ENCODE measurements at places on chromosomes 12 and 14.

GRCh38 chr12:71191509-71192196 lies 33.9 kb upstream of the TSPAN8 start:
- DNase-seq = no peak

- DNase-seq = no peak
Measured at GRCh38 chr14:74514471-74514941, 20.9 kb downstream of the ISCA2 start.

DNA sequence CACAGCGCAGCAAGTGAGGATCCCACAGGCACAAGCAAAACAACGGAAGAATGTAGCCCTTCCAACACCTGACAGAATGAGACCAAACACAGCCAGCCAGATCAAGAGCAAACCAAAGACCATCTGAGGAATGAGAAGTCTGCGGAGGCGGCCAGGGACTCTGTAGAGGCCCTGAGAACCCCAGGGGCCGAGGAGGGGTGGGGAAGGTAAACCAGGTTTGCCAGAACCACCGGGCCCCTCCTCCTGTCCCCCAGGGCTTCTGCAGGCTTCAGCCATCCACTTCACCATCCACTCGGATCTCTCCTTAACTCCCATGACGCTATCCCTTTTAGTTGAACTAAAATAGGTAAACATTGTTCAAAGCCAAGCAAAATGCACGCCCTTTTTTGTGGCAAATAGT lies 37.4 kb downstream of the ZCRB1 start:
- no peak for DNase-seq

- no peak for DNase-seq
Measured at GRCh38 chr12:12671850-12672660, 23.9 kb downstream of the GPR19 start.

DNA sequence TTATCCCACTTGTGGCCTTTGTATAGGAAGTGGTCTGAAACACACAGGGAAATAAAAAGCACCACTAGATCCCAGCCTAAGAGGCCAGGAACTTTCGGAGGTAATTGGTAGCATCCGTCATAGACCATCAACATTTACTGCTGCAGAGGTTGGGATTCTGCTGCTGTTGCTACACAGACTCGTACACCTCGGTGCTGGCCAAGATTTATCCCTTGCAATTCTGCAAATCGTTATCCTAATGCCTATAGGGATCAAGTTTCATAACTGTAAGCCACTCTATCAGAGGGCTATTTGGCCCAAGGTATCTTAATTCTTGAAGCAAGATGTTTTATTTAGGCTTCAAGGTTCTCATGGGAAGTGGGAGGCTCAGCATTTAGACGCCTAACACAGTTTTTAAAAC lies 913.6 kb downstream of the GALC start:
- no peak for DNase-seq

DNA sequence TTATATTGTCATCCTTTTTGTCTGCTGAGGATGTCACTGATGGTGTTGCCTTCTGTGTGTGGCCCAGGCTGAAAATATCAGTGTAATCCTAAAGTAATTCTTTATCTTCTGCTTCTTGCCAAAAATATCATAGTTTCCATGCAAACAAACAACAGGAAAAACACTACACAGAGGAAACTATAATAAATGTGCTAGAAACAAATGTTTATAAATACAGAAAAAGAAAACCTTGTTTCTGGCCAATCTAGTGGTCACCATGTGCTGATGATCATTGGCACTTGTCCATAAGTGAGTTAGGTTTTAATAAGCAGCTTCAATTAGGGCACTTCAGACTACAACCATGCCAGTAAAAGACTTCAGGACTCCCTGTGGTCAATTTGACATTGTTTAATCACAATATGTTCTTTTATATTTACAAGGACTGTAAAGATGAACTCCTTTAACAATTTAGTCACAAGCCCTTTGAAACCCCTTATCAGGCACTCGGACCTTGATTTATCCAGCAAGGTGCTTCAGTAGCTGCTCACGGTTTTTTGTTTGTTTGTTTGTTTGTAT lies 124.8 kb downstream of the TMTC3 start:
- no peak for DNase-seq

GRCh38 chr14:75202657-75203056 lies 26.2 kb upstream of the TMED10 start:
- no peak for DNase-seq

DNA sequence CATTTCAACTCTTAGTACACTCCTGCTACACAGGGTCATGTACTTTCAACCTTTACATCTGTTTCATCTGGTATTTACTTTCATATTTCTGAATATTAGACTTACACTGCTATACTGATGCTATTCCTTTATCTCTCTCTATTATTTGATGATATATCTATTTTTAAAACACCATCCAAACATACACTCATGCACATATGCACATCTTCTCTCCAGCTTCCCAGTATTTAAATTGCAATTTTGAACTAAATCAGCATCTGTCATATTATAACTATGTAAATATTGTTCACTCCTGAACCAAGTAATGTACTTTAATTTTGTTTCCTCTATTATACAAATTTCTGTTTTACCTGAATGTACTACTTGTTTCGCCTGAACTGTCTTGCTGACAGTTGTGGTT lies 293.6 kb upstream of the FLRT2 start:
- no peak for DNase-seq

DNA sequence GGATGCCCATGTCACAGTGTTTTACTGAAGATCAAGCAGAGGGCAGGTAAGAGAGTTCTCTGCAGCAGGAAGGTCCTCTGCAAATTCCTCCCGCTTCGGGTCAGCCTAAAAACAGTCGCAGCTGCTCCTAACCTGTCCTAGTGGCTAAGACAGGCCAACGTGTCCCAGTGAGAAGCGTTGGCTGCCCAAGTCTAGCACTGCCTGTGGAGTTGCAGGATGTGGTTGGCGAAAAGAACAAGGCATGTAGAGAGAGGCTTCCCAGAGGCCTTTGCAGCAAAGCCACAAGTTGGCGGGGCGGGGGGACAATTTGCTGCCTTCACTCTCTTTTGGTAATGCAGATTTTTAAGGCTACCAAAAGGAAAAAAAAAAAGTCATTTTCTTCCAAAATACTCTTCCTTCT lies 340.1 kb downstream of the BCL11B start:
- DNase-seq = no peak

- no peak for DNase-seq
Measured at GRCh38 chr12:123950476-123951349, 21.9 kb downstream of the CCDC92 start.

DNA sequence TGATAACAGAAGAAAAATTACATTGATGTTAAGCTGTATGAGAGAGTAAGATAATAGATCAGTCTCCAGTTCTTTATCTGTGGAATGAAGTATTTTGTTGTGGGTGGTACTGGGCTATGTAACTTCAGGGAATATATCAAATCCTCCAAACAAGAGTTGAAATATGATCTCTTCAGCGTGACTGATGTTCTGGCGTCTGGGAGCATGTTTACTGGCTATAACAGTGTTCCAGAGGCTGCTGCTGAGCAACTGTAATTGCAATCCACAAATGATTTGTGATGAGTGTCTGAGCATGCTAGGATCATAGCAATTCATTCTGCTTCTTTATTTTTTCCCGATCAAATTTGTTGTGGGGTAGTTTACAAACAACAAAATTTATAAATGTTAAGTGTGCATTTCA lies 18.6 kb upstream of the CCDC198 start:
- no peak for DNase-seq

- no peak for DNase-seq
Measured at GRCh38 chr12:132942611-132943010, 13.5 kb downstream of the ZNF605 start.

DNA sequence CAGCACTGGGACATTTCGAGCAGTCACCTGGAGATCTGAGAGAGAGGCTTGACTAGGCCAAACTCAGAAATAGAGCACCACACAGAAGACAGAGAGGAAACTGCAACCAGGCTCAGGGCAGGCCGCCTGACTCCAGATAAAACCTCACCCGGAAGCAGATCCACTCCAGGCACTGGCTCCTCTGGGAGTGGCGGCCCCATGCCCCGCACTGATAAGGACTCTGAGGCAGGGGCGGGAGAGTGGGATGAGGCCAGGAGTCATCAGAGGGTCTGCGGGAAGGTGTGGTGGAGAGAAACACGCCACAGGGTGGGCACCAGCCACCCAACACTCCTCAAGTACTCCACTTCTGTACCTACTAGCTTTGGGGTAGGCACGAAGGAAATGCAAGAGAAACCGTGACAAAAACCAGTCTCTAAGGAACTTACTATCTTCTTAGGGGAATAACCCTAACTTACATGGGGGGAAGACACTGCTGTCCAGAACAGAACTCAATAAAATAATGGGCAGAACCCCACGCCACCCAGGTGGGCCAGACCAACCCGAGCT lies 71.3 kb downstream of the CHGA start:
- DNase-seq = no peak

DNA sequence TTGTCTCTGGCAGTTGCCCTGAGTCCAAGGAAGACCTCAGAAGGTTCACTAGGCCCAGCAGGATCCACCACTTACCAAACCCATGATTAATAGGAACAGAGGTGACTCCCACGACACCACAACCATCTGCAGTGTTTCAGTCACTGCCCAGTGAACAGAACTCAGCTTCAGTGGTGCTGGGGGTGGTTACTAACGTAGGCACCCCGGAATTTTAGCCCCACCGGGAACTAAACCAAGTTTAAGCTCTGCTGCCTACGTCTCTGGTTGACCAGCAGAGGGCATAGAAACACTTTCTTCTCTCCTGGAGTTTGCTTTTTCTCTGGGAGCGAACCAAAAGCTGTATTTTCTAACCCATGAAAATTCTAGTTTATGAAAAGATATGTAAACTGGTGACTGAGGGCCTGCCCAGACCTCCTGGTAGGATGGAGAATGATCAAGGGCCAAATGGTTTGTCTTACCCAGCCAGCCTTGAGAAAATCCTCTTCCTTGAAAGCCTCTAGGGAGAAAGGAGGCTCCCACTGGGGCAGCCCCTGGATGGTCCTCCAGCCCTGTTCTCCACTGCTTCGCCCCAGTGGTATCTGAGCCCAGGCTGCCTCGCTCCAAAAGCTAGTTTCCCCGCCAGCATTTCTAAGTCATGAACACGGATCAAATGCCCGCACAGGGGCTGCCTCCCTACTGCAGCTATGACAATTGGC lies 379.8 kb downstream of the DPF3 start:
- no peak for DNase-seq

DNA sequence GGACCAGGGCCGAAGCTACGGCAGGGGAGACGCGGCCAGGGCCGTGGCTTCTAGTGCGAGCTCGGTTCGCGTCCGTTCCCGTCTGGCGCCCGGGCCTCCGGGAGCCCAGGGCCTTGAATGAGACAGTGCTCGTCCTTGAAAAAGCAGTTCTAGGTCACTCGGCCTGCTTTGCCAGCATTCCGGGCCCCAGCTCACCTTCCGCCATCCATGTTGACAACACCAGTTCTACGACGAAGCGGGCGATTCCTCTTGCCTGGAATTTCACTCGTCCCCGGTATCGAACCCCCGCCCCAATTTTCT lies 4.5 kb downstream of the OR10AD1 start:
- DNase-seq = no peak

- DNase-seq = no peak
Measured at GRCh38 chr14:78970677-78971076, 800.5 kb downstream of the NRXN3 start.

- no peak for DNase-seq
Measured at GRCh38 chr12:80056845-80057244, 42.5 kb upstream of the OTOGL start.

GRCh38 chr14:99810559-99810874 lies 17.3 kb downstream of the EML1 start:
- DNase-seq = no peak

DNA sequence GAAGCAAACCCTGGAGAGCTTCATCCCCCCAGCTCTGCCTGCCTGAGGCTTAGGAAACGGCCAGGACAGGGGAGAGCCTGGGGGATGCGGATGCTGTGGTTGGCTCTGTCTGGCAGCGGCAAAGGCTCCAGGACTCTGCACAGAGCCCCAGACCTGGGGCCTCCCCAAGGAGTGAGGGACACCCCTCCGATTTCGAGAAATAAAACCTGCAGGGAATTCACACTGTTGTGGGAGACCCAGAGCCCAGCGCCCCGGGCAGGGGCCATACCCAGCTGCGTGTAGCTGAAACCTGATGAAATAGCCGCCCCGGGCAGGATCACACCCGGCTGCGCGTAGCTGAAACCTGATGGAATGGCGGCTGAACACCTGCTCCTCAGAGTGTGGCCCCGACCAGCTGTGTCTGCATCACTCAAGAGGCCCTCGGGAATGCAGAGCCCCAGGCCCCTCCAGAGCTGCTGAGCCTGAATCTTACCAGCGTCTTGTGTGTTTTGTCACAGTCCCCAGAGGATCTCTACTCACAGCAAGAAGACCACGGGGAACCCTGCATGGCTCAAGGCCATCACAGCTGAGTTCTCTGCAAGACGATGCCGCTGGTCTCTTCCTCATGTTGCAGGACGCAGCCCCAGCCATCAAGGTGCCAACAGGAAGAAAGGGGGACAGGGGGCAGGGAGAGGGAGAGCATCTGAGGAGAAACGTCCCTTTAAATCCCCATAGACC lies 46.5 kb upstream of the GALNT9 start:
- DNase-seq = no peak

DNA sequence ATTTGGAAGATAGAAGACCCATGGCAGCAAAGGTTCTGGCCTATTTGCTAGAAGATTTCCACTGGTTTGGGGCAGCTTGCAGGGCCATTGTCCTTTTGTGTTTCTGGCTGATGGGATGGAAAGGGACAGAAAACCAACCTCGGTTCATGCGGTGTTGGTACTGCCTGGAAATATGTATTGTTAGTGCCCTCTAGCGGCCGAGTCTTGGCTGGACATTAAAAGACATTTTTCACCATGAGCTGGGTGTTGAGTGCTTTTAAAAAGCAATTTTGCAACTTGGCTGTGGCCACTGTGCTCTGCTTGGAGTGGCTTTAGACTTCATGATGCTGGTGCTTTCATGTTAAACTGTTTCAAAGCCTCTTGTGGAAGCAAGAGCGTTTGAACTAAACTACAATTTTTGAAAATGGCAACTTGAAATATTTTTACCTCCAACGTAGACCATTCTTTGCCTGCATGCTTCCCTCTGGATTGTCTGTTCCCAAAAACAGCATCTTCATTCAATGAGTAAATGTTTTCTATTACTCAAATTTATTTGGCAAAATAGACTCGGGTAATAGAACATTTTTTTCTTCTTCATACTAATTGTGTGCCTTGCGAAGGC lies 102.7 kb upstream of the TBX5 start:
- DNase-seq = peak; percentile 3

- DNase-seq = no peak
Measured at GRCh38 chr14:101849125-101849524, 87.6 kb downstream of the PPP2R5C start.

GRCh38 chr12:91099341-91099740 lies 12.0 kb downstream of the LUM start:
- DNase-seq = no peak
